Stimulated activated CD4-positive, alpha-beta T cell treated with anti-CD3 and anti-CD28 coated beads, Interleukin-1b, Interleukin-23, amount 100 ng/mL, for 1 hour (primary cell): ENCODE measurements at places on chromosomes 1 and 21.

DNA sequence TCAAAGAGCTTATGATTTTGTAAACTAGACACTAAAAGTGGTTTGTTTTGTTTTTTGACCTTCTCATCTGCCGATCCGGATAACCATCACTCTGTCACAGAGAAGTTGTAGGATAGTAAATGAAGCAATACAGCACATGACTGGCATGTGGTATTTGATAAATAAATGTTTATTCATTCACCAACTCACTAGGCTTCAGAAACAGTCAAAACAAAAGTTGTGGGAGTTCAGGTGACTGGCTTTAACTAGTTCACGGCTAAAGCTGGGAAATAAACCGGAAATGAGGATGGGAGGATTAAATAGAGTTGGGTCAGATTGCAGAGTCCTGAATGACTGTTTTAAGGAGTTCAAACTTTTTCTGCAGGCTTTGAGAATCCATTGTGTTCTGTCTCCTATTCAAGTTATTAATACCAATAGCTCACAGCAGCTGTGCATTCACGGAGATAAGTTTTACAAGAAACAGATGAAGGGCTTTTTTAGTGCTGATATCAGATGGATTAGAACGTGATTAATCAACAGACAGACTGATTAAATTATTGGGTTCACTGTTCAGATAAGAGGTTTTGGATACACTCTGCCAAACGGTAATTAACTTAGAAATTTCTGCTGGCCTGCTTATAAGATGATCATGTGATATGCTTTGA is 463.3 kb downstream of the DPYD start:
- DNase-seq = no peak

GRCh38 chr1:52880206-52880605 is 37.6 kb downstream of the ZYG11A start:
- no peak for DNase-seq

DNA sequence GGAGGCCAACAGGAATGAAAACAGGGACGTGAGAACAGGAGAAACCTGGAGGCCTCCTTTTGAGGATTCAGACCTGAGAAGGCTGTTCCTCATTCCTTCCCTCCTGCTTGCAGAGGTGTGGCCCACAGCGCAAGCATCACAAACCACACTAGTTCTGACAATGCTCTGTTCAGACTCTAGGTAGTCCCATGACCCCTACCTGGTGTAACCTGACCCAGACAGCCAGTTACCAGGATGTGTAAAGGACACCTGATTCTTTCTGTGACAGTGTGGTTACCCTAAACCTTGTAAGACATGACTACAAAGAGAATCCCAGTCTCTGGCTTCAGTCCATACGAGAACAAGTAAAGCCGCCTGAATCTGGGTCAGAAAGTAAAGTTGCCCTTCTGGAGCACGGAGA is 3.2 kb downstream of the MECR start:
- no peak for DNase-seq

GRCh38 chr21:46319186-46319585 is 4.5 kb downstream of the C21orf58 start:
- DNase-seq = no peak

- no peak for DNase-seq
Measured at GRCh38 chr1:208724079-208724478, 479.9 kb upstream of the PLXNA2 start.

- no peak for DNase-seq
Measured at GRCh38 chr1:200740571-200741208, 2.0 kb downstream of the CAMSAP2 start.

GRCh38 chr1:8352471-8352845 is 34.5 kb downstream of the SLC45A1 start:
- no peak for DNase-seq

- DNase-seq = no peak
Measured at GRCh38 chr1:156488566-156489165, 11.9 kb downstream of the MEF2D start.

GRCh38 chr1:16204634-16205333 is 7.7 kb downstream of the ARHGEF19 start:
- DNase-seq = no peak

DNA sequence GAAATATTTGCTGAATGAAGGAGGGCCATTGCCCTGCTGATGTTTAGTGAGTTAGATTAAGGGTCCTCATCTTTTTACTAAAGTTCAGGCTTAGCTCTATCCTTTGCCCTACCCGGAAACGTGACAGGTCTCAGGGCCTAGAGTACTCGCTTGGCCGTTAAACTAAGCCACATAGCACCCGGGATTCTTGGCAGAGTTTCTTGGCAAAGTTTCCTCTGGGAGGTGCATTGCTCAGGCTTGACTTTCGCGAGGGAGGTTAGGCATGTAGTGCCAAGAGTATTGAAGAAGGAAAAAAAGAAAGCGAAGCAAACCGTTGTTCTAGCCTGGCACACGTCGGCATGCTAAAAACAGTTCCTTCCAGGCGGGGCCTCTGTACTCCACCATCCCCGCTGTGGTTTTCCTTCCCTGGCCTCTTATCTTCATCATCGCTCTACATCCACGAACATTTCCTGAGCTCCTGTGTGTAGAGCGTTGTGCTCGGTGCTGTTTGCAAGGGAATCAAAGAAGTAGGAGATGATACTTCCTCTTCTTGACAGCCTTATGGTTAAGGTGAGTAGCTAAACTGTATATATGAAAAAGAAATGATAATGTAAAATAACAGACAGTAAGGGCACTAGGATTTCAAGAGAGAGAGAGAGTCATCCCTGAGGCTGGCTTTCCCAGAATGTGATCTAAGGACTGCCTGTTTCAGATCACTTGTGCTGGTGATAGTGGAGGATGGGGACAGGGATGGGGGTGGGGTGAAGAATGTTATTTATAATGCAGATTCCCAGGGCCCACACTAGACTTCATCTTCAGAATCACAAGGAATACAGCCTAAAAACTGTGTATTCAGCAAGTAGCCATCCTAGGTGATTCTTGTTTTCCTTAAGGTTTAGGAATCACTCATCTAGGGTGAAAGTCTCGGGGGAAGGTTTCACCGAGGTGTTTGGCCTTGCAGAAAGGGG is 18.8 kb downstream of the RNF220 start:
- DNase-seq = no peak

DNA sequence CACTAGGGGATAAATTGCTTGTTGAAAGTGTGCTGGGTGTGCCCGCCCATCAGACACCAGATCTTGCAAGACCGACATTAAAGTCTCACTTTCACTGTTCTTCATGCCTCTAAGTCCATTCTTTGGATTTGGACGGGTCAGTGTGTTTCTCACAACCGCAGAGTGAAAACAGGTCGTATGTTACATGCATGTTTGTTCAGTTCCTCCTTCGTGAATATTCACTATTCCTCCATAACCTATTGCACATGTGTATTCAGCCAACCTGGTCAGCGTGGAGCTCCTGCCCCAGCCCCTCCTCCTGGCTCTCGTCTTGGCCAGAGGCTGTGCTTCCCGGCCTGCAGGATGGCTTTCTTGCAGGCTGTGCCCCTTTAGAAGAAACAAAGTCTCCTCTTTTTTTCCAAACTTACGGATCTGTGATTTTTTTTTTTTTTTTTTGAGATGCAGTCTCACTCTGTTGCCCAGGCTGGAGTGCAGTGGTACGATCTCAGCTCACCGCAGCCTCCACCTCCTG is 2.2 kb upstream of the KRTAP10-6 start:
- DNase-seq = no peak

DNA sequence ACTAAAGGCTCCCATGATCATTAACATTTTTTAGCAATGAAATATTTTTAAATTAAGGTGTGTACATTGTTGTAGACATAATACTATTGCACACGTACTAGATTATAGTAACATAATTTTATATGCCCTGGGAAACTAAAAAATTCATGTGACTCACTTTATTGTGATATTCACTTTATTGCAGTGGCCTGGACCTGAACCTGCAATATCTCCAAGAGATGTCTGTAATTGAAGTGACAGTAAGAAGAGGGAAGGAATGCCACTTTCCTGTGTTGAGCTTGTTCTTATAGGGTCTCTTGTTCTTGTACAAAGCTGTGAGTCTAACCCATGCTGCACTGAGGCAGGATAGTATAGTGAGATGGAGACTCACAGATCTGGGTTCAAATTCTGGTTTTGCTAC is 66.9 kb upstream of the USP24 start:
- DNase-seq = no peak

- DNase-seq = no peak
Measured at GRCh38 chr1:60394436-60394835, 320.9 kb upstream of the C1orf87 start.

GRCh38 chr1:1891349-1892078 is 627 bp upstream of the GNB1 start:
- peak; percentile 56 for DNase-seq

GRCh38 chr1:117648015-117648414 is 42.2 kb downstream of the TENT5C start:
- no peak for DNase-seq

DNA sequence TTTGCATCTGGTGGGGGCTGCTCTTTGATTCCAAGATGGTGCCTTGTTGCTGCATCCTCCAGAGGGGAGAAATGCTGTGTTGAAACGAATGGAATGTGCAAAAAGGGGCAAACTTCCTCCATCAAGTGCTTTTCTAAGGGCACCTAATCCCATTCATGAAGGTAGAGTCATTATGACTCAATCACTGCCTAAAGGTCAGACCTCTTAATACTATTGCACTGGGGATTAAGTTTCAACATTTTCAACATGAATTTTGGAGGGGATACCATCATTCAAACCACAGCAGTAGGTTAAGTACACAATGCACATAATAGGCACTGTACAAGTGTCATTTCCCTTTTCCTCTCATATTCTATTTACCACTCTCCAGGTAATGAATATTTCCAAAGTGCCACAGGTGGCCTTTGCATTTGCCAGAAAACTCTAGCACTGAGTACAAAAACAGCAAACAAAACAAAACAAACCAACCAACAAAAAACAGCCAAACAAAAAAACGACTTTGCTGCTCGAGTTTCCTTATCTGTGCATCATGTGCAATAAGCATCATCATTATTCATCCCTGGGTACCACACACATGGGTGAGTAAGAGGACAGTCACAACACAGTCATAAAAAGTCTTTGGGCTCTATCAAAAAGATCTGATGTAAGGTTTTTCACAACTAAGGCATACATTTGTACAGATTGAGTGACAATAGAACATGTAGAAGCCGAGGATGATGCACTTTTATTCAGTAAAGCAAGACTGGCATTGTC is 42.5 kb downstream of the IFI44 start:
- no peak for DNase-seq

DNA sequence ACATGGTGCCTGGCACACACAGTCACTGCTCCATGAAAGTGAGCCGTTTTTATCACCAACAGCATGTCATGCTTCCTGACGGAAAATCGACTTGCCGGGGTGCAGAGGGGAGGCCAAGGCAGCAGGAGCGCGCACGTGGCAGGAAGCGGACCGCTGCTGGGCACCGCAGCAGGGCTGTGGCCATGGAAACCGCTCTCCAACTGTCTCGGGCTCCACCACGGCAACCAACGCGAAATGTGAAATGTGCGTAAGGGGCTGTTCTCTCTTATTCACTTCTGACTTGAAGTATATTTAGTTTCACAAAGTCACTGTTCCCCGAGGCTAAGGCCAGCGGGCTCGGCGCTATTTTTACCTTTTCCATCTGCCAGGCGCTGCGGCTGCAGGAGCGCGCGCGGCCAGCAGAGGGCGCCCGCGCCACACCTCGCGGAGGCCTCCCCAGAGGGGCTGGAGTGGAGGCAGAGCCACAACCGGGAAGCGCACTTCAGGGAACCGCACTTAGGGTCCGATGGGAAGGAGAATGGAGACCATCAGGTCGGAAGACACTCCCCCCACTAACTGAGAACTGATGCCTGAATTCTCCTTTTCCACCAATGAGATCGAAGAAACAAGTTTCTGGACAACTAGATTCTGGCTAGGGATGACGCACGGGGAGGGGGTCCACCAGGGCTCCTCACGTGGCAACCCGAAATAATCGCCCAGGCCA is 19.7 kb downstream of the RCC2 start:
- peak; percentile 55 for DNase-seq

GRCh38 chr1:44327679-44328491 is 27.2 kb downstream of the ERI3 start:
- no peak for DNase-seq

DNA sequence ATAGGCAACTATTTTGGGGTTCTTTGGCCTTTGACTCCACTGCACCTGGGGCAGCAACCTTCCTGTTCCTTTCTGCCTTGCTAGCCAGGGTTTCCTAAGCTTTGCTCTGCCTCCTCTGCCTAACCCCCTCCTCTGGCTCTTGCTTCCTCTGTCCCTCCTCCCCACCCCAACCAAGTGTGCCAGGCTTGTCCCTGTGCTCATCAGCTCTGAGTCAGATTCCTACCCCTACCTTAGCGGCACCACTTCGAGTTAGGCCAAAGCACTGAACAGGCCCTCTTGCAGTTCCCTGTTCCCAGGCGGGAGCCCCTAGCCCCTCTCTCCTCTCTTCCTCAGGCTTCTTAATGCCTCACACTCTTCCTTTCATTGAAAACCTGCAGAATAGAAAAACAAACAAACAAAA is 74.8 kb upstream of the HAO2 start:
- DNase-seq = no peak

DNA sequence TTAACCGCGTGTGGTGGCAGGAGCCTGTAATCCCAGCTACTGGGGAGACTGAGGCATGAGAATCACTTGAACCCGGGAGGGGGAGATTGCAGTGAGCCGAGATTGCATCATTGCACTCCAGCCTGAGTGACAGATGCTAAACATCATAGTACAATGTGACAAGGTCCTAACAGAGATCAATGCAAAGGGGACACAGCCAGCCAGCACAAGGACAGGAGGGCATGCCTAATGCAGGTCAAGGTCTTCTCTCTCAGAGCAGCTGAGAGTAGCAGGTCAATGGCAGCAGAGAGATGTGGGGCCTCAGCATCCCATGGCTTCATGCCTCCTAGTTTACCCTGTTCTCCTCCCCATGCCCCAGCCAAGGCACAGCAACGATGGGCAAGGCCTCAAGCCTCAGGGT is 3.0 kb upstream of the SMIM11 start:
- DNase-seq = no peak

DNA sequence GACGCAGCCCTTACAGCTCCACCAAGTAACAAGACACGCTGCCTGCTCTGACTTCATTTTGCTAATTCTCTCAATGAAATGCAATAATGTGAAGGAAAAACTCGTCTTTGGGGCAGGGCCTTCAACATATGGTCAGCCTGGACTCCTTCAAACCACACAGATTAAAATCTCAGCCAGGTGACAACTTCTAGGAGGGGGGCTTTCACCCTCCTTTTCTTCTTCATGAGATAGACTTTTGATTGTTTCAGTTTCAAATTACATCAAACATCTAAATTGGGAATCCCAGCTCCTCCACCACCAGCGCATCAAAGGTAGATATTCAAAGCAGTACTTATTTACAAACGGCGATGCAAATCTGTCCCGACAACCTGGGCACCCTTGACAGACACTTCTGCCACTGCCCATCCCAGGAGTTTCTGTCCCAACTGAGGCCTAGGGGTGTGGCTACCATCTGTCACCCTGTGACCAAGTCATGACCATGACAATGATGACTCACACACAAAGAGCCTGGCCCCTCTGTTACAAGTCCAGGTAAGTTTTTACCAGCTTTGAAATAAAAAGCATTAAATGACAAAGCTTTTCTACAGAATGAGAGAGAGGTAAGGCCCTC is 29.7 kb downstream of the SSBP3 start:
- DNase-seq = no peak

GRCh38 chr1:204503122-204503912 is 8.7 kb upstream of the PIK3C2B start:
- DNase-seq = no peak

- no peak for DNase-seq
Measured at GRCh38 chr1:89631816-89632656, 884 bp upstream of the LRRC8C start.

GRCh38 chr21:38037416-38037815 is 121.2 kb upstream of the KCNJ6 start:
- DNase-seq = no peak

- no peak for DNase-seq
Measured at GRCh38 chr1:84971957-84972356, 25.0 kb downstream of the MCOLN2 start.

GRCh38 chr1:94514095-94514727 is 27.3 kb downstream of the F3 start:
- DNase-seq = no peak
